HTR-8/SVneo (cell line): ENCODE measurements at places on chromosomes 11 and 22.

- DNase-seq, result peak; percentile 14
These were observed 460.0 kb downstream of the BUD13 start for GRCh38 chr11:116312570-116313391.

DNA sequence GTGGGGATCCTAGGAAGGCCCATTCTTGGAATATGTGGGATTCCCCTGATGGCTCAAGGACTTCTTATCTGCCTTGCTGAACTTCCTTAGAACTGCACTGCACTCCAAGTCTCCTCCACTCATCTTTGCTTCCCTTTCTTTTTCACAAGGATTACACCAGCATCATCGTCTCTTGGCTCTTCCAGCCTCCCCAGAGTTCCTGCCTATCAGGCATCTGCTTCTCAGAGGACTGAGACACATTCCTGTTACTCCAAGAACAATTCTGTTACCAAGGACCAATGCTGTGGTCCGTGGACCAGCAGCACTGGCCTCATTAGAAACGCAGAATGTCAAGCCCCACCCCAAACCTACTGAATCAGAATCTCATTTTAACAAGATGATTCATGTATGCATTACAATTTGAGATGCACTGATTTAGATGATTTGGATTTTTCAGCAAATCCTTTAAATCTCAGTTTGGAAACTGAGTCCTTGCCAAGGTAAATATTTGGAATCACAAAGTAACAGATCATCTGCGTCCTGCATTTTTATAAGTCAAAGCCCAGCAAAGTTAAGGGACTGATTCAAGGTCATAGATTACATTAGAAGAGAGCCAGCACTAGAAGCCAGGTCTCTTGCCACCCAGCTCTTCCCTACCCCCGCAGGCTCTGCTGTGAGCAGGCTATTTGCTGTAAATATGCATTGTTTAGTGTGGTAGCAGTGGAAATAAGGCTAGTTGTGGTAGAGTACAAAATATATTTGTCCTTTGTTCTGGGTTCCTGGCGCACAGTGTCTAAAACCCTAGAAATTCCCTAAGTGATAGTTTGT, 110.9 kb downstream of the SWAP70 start:
- DNase-seq, result no peak

DNA sequence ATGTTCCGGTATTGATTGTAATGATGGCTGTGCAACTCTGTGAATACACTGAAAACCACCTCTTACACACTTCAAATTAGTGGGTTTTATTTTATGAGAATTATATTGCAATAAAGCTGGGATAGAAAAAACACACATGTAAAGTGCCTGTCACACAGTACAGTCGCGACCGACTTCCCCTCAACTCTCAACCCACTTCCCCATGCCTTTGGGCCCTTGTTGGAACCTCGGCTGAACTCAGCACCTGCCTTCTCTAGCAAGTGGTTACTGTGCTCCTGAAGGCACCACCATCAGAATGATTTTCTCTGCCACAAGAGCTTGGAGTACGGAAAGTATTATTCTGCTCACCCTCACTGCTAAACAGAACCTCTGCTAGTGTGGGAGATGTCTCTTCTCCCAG, 13.5 kb downstream of the KCNJ1 start:
- no peak for DNase-seq

- no peak for DNase-seq
These were observed 9.7 kb downstream of the CRYBB1 start for GRCh38 chr22:26608129-26608528.

DNA sequence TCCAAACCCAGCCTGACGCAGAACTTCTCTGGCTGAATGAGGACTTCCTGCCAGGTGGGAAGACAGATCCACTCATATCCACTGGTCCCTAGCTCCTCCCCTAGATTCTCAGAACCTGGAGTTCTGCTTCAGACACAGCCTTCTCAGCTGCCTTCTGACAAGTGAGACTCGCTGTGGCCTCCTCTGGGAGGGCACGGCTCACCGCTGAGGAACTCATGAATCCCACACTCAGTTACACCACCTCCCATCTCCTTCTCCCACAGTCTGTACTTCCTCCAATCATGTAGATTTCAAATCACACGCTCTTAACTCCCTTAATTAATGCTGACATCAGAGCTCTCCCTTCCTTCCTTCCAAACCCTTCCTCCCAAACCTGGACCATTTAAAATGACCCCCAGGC, 86.4 kb upstream of the TMEM45B start:
- DNase-seq, result no peak

GRCh38 chr11:771617-772204, 5.6 kb downstream of the GATD1 start:
- DNase-seq, result no peak
